ENCODE measurements at places on chromosomes 7 and 10. TPM values are rescaled to one million over a fixed set of nuclear protein-coding genes. Genes with fewer than 3 reads are reported as not detected.

Gene HTR5A
- total RNA-seq = not detected

Gene ANKRD16
- total RNA-seq = 4.9 TPM

Gene TLX1
- not detected for total RNA-seq

Gene GIMAP7
- total RNA-seq = not detected

Gene KCNIP2
- total RNA-seq = 1.5 TPM

All from PC-3 (cell line).